ENCODE measurements at places on chromosomes 16 and 17.

- no peak for DNase-seq
Measured at GRCh38 chr17:77385750-77386501, 245.2 kb downstream of the SEC14L1 start.

- DNase-seq, result no peak
Measured at GRCh38 chr17:80413771-80414507, 1.0 kb upstream of the ENDOV start.

DNA sequence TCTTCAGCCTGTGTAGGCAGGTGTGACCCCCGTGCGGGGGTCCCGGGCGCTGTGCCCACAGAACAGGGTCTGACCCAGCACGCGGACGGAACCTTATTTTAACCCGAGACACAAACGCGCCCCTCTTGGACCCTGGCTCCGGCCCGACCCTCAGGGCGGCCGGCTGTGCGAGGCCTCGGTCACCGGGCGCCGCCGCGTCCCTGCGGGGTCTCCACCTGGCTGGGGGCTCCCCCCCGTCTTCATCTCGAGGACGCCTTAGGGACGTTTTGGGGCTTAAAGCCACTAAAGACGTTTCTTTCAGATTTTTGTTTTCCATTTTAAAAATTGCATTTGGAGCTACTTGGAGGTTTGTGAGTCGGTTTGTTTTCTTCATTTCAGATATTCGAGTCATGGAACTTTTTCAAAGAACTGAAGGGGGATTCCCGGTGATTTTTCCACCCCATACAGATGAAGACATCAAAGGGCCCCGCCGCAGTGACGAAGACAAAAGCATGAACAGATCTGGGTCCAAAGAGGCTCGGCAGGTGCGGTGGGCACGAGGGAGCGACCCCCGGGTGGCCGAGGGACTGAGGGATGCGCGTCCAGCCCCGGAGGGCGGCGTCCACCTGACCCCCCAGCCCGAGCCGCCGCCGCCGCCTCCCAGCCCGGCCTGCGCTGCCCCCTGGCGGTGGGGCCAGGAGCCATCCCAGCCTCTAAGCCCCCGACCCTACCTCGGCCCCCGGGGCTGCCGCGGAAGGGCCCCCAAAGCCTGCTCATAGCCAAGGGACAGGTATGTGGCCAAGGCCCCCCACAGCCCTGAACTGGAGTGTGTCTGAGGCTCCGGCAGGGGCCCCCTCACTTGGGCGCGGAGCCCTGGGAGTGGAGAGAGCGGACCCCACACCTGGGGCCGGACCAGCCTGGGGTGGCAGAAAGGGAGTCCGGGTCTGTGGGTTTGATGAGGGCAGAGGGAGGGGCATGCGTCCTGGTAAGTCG lies 3.8 kb upstream of the CD7 start:
- DNase-seq, result no peak

GRCh38 chr16:67941469-67942199 lies 2.3 kb downstream of the LCAT start:
- DNase-seq, result no peak

DNA sequence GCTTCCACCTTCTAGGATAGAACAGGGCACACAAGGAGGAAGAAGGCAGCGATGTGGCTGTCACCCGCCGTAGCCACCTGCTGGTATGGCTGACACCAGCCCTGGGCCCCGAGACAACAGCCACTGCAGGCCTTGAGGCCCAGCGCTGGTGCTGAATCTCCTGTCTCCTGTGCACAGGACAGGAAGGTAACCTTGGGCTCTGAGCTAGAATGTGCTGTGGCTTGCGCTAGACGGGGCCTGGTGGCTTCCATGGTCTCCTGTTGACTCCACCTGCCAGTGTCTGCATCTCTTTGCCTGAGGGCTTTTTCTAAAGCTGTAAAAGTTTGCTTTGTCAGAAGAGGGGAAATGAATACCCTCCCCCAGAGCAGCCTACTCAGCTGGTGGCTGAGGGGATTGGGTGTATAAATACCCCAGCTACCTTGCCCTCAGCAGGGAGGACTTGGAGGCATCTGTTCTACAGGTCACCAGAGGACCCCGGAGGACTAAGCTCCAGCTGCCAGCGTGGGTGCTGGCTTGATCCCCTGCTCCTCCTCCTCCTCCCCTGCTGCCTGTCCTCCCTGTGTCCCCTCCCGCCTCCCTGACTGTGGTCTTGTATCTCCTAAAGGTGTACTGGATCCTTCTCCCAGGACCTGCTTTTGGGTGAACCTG lies 76.1 kb upstream of the SDK2 start:
- DNase-seq, result no peak

DNA sequence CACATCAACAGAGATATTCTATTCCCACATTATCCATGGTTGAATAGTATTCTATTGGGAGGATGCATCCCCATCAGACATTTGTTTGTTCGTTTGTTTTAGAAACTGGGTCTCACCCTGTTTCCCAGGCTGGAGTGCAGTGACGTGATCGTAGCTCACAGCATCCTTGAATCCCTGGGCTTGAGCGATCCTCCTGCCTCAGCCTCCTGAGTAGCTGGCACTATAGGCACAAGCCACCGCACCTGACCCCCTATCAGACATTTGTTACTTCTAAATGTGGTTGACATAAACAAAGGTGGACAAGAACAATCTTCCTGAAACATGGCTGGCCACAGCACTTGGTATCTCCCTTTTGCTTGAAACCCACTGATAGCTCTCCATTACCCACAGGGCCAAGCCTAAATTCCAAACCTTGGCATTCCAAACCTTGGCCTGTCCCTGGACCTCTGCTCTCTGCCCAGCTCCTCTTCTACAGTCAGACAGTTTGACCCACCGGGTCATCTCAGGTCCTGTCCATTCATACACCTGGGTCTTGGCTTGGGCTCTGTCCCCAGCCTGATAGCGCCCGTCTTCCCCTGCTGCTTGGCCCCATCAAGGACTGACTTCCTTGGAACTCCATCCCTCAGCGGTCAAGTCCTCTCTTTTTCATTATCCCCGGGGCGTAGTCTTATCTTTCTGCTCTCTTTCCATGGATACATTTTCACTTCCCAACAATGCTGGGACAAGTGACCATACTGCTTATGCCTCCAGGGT lies 1.5 kb upstream of the PRR29 start:
- no peak for DNase-seq

DNA sequence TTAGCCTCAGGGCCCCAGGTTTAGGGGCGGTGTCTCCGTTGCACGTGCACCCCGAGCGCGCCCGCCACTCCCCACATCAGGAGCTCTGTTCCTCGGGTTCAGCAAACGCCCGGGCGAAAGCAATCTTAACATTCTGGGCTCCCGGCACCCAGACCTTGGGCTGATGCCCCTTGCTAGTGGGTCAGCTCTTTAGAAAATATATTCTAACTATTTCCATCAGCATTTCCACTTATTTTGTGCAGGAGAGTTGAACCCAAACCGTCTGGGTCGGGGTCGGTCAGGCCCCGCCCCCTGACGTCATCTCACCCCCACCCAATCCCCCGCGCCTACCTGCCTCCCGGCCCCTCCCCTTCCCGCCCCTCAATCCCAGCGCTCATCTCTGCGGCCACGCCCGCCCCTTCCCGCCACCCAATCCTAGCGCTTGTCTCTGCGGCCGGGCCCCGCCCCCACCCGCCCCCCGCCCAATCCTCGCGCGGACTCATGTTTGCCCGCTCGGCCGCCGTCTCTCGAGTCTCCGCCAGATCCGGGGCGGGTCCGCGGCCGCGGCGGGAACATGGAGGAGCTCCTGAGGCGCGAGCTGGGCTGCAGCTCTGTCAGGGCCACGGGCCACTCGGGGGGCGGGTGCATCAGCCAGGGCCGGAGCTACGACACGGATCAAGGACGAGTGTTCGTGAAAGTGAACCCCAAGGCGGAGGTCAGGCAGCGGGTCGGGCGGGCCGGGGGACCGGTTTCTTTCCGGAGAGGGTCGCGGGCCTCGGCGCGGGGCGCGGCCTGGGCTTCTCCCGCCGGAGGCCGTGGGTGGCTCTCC lies at the start of gene FN3KRP:
Gene FN3KRP (plus strand): TSS at position 504 of the 808 bp plus-strand sequence. CDS start 50 bp downstream, at position 554.
- peak; percentile 63 for DNase-seq

DNA sequence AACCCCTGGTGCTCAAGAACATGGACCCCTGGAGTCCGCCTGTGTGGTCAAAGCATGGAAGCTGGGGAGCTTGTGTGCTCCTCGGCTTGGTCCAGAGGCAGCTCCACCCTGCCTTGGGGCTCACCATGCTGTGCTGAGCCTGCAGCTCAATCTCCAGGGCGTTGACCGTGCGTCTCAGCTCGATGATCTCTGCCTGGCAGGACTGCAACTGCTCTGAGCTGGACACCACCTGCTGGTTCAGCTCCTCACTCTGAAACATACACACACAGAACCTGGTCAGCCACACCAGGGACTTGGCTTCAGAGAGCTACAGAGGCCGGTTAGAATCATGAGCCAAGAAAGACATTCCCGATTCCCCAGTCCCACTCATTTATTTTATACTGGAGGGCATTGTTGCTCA lies 2.7 kb downstream of the KRT35 start:
- DNase-seq, result no peak

GRCh38 chr16:55572439-55572838 lies 6.0 kb downstream of the CAPNS2 start:
- no peak for DNase-seq

- no peak for DNase-seq
Measured at GRCh38 chr17:77180503-77181357, 40.0 kb downstream of the SEC14L1 start.

GRCh38 chr16:57976331-57976796 lies 5.4 kb upstream of the CNGB1 start:
- no peak for DNase-seq

- DNase-seq, result no peak
Measured at GRCh38 chr16:75599452-75600277, 23.4 kb downstream of the ADAT1 start.

DNA sequence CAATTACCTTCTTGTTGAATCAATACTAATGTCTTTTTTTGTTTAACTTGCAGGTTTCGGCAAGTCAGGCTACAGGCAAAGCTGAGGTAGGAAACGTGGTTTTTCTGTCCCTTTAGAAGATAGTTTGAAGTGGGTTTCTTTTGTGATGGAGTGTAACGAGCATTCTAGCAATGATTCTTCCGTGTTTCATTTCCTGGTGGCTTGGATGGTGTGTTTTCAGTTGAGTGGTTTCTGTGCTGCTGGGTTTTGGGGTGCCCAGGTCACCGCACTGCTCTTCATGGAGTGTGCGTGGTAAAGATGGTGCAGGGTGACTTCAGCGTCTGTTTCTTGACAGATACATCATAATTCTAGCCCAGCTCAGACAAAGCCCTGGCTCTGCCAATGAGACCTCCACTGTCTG lies 769.7 kb upstream of the EEF2KMT start:
- DNase-seq, result no peak

- no peak for DNase-seq
Measured at GRCh38 chr16:11946433-11946832, 4.6 kb upstream of the NPIPB2 start.

DNA sequence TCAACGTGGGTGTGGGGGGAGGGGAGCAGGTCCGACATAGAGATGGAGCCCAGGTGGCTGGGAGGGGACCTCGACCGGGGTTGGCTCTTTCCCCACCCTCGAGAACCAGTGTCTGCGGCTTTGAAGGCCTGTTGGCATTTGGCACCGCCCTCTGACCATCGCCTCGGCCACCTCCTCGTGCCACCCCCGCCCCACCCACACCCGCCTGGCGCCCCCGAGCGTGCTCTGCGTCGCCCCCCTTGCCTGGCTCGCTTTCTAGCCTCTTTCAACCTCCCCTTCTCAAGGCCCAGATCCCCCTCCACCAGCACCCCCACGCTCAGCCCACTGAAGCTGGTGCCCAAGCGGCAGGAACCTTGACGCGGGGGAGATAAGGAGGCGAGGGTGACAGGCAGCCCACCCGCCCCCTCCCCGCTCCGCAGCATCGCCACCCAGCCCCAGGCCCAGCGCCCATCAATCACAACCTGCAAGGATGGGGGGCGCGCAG lies 619 bp downstream of the CACNB1 start:
- DNase-seq, result no peak

GRCh38 chr17:2688351-2689342 lies 22.9 kb downstream of the CLUH start:
- no peak for DNase-seq

GRCh38 chr17:4728124-4728523 lies 3.1 kb upstream of the MED11 start:
- DNase-seq, result no peak

DNA sequence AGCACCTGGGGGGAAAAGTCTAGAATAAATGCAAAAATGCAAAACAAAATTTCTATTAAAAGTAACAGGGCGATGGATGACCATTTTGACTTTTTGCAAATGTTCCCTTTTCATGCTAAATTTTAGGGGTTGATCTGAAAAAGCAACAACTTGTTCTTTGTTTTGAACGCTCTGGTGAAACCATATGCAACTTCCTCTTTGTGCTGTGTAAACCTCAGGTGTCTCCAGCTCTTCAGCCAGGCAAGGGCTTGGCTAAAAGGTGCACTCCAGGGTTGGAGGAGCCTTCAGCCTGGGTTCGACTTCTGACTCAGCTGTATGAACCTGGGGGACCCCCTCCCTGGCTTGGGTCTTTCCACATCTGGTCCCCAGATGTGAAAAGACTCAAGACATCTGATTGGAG lies 9.5 kb downstream of the IRF8 start:
- no peak for DNase-seq

- DNase-seq, result no peak
Measured at GRCh38 chr17:62780269-62780668, 27.8 kb downstream of the MARCHF10 start.

DNA sequence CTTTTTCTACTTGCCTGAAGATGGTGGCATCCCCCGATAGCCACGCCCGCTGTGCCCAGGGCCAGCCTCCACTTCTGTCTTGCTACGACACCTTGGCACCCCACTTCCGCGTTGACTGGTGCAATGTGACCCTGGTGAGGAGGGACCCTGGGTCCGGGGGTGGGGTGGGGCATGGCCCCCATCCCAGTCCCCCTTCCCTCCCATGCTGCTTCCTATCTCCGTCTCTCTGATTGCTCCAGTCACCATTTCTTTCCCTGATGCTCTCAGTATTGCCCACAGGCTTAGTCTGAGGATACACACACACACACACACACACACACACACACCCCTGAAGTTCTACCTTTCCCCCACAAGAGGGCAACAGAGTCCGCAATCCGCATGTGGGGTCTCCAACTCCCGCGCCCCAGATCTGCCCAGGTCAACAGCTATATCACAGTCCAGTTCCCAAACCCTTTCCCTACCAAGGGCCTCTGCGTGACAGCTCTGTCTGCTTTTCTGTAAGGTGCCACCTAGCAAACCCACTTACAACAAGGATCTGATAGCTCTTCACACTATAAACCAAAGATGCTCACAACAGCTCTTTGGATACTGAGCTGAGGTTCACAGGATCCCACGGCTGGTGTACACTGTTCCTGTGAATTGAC lies 3.4 kb downstream of the SGCA start:
- no peak for DNase-seq

DNA sequence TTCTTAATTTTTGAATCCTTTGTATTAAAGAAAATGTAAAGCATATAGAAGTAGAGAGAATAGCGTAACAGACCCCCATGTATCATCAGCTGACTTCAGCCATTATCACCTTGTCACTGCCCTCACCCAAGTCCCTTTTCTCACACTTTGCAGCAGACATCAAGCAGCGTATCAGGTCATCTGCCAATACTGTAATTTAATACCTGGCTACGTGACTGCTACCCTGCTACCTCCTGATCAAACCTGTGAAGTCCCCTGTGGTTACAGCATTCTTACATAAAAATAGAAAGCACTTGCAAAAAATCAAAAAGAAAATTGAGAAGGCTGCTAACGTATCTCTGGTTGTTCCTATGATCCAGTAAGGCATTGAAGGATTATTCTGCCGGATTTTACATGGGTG lies 96.4 kb downstream of the PLCG2 start:
- no peak for DNase-seq
